ENCODE measurements at places on chromosomes 13 and 19.

DNA sequence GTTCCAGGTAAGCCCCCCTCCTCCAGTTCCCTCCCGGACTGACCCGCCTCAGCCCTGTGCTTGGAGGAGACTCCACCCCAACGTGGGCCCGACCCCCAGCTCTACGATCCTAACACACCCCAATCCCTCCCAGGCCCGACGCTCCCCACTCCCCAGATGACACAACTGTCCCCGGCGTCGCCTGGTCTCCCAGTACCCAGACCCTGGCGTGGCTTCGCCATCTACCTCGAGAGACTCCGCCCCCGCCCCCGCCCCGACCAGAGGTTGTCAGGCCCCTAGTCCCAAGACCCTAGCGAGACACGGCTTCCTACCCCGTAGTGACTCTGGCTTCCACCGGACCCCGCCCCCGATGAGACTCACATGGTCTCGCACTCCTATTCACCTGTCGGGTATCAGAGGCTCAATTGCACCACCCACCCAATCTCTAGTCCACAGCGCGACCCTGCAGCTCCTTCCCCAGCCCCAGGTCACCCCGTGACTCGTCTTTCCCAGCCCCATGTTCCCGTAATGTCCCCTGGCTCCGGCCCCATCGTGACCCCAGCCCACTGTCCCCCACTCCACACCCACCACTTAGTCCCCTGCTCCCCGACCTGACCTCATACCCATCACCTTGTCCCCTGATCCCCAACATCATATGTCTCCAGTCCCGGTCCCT is 2.9 kb downstream of the CD37 start:
- DNase-seq = no peak

DNA sequence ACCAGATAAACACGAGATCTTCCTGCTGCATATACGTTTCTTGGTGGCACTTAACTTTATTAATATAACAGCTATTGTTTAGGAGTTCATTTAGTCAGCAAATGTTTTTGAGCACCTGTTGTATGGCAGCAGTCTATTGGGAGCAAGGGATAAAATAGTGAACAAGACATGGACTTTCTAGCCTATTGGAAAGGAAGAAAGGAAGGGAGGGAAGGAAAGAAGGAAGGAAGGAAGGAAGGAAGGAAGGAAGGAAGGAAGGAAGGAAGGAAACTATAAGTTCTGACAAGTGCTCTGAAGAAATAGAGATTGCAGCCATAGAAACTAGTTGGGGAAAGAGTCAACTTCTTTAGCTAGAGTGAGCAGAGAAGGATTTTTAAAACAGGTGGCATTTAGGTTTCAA is 149.1 kb upstream of the STARD13 start:
- DNase-seq = no peak

DNA sequence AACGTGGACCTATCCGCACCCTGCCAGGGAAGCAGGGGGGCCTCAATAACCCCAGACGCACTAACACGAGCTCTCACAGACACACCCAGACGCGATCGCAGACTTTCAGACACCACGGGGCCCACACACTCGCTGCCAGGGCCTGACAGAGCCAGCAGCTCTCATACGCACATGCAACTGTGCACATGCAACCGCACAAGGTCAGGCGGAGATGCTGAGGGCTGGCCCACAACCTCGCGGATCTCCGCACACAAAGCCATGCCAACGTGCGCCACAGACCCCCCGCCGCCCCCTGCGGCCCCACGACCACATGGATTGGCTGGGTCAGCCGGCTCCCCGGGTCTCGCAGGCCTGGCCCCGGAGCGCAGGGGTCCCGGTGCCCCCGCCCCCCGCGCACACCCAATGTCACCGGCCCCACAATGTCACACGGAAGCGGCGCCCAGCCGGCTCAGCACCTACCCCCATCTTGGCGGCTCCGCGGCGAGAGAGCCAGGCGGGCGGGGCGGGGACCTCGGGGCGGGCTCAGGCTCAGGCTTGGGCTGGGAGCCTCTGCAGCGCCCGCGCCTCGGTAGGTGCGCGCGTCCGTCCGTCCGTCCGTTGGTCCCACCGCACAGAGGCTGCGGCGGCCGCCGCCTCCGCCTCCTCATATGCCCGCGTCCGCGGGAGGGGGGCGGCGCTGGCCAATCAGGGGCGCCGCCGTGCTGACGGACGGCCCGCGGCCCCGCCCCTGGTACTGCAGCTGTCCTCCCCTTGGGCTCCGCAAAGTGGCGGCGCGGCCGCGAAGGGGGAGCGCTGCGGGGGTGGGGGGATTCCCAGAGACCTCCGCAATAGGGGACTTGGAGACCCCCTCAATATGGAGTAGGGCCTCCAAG is at the start of gene ATP1A3:
ATP1A3 (minus strand) TSS at position 619 of the 872 bp plus-strand sequence; CDS start at position 465, 154 bp downstream.
- no peak for DNase-seq

DNA sequence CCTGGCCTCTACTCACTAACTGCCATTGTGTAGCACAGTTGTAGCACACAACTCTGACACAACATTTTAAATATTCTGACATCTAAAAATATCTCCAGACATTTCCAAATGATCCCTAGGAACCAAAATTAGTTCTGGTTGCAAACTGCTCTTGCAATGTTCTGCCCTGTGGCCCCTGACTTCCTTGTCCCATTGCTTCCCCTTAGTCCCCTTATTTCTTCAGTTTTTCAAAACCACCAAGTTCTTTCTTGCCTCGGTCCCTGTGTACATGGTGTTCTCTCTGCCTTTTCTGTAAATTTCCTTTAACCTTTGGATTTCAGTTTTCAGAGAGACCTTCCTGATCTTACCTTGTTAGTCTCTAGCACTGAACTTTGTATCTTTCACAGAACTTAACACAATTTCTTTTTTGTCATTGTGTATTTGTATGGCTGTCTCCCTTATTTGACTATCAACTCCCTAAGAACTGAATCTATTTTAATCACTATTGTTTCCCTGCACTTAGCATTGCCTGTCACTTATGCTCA is 87.6 kb upstream of the MLNR start:
- DNase-seq = no peak

DNA sequence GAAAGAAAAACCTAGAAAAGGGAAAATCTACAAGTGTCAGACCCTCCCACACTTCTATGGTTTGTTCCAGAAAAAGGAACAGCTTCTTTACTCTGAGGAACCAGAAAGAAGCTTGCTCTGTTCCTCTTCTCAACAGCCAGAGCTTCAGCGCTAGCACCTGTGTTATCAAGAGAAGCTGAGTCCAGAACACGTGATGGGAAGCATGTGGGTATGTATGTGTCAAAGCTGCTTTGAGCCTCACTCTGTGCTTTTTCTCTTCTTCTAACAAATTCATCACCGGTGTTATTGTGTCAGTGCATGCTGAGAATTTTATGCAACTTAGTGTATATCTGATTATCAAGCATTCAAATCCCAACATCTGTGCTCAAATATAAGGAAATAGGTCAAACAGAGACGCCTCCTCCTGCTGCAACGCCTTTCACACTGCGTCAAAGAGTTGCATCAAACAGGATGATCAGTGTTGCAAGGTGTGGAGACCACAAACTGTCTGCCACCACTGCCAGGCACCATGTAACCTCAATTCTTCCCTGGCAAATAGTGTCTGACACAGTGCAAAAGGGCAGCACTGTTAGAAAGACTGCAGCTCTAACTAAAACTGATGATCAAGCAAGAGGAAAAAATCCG is 83.9 kb downstream of the LRRC63 start:
- DNase-seq = no peak

DNA sequence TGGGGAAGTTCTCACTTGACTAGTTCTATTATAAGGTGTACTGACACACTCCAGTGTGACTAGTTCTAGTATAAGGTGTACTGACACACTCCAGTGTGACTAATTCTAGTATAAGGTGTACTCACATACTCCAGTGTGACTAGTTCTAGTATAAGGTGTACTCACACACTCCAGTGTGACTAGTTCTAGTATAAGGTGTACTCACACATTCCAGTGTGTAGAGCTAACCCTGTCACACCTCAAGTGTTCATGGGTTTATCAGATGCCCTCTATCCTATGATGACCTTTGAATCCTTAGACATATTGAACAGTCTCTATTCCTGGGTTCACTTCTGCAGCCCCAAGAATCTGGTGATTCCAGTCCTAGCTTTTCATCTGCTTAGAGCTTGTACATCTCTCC is 54.6 kb upstream of the MYO16 start:
- DNase-seq = no peak

- no peak for DNase-seq
Observed at GRCh38 chr19:50465986-50466705, 10.2 kb upstream of the EMC10 start.

- DNase-seq = no peak
Observed at GRCh38 chr13:99958406-99959126, 13.0 kb downstream of the ZIC5 start.

GRCh38 chr13:80755910-80756309 is 415.0 kb upstream of the SPRY2 start:
- no peak for DNase-seq
